ENCODE measurements at places on chromosomes 11 and 22. TPM values are rescaled to one million over a fixed set of nuclear protein-coding genes. Genes with fewer than 3 reads are reported as not detected.

- no peaks in the 10 kb centered on the region for H3K4me1 ChIP-seq
- no peak overlapping the region for H3K27ac ChIP-seq
- H3K27me3 ChIP-seq, result peaks cover 13% of the 10 kb centered on the region
- H3K36me3 ChIP-seq, result no peaks in the 10 kb centered on the region
Observed at GRCh38 chr11:126039485-126040271, 23.0 kb downstream of the CDON start.

GRCh38 chr22:23094260-23094659 is 23.9 kb downstream of the GNAZ start:
- no peak overlapping the region for H3K4me3 ChIP-seq
- no peaks in the 10 kb centered on the region for H3K36me3 ChIP-seq
- peaks cover 3% of the 10 kb centered on the region for H3K4me1 ChIP-seq
- no peak overlapping the region for H3K27ac ChIP-seq
- no peaks in the 10 kb centered on the region for H3K27me3 ChIP-seq

DNA sequence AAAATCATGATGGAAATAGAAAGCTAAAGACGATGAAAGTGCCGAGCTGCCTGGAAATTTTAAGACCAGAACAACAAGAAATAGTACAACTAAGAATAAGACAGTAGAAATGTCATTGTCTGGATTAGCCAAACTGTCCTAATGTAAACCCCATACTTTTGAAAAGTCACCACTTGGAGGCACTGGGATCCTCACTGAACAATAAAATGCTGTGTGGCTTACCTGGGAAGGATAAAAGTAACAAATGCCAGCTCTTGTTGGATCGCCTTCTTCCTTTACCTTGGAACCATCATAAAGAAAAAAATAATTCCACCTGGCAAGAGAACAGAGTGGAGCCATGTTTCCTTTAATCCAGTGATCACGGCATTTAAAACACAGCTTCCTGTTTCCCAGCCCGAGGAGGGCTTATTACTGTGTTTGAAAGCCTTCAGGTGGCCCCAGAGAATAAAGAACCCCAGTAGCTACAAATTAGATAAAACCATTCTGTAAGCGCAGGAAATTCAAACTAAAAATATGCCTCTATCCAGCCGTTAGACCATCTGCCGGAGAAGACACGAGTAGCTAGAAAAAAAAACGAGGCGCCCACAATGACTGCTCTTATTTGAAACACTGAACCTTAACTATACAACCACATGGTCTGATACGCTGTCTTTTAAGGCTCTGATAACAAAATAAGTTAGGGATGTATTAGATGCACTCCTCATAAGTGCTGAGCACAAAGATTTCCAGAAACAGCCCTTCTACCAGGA is 4.4 kb downstream of the HPS4 start:
- DNase-seq, result no peak
- peak overlapping the region; percentile 80 for H3K4me3 ChIP-seq
- H3K27ac ChIP-seq, result peak overlapping the region; percentile 93
- H3K36me3 ChIP-seq, result peaks cover 10% of the 10 kb centered on the region
- H3K4me1 ChIP-seq, result peaks cover 51% of the 10 kb centered on the region

GRCh38 chr22:39526736-39527171 is 5.8 kb downstream of the RPS19BP1 start:
- peak overlapping the region; percentile 9 for H3K4me3 ChIP-seq
- H3K27me3 ChIP-seq, result no peaks in the 10 kb centered on the region
- no peak for DNase-seq
- H3K4me1 ChIP-seq, result peaks cover 91% of the 10 kb centered on the region
- no peak overlapping the region for H3K27ac ChIP-seq

DNA sequence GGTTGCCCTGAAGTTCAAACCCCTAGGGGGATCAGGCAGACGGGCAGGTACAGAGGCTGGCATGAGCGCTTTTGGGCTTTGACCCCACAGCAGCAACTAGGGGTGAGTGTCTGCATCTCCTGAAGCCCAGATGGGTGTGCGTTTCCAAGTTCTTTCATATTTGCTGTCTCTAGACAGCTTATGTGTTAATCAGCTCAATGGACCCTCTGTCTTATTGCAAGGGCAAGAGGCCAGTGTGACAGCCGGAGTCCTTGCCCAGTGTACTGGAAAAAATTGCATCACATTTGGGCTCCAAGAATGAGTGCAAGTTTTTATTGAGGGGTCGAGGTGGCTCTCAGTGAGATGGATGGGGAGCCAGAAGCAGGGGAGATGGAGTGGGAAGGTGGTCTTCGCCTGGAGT is 1863.7 kb upstream of the RAG2 start:
- no peak overlapping the region for H3K27ac ChIP-seq
- DNase-seq, result no peak
- H3K4me1 ChIP-seq, result no peaks in the 10 kb centered on the region

GRCh38 chr22:23820748-23821211 is 18.0 kb downstream of the DERL3 start:
- no peaks in the 10 kb centered on the region for H3K27me3 ChIP-seq
- peaks cover 18% of the 10 kb centered on the region for H3K36me3 ChIP-seq
- peak; percentile 41 for DNase-seq
- peak overlapping the region; percentile 92 for H3K27ac ChIP-seq

- peaks cover 10% of the 10 kb centered on the region for H3K4me1 ChIP-seq
- no peaks in the 10 kb centered on the region for H3K27me3 ChIP-seq
- peak; percentile 45 for DNase-seq
- no peaks in the 10 kb centered on the region for H3K36me3 ChIP-seq
Observed at GRCh38 chr11:86291466-86292262, 10.4 kb upstream of the HIKESHI start.

- H3K27ac ChIP-seq, result no peak overlapping the region
- H3K4me3 ChIP-seq, result no peak overlapping the region
- H3K27me3 ChIP-seq, result peaks cover 18% of the 10 kb centered on the region
- H3K36me3 ChIP-seq, result no peaks in the 10 kb centered on the region
- no peak for DNase-seq
- no peaks in the 10 kb centered on the region for H3K4me1 ChIP-seq
Observed at GRCh38 chr11:72160319-72160718, 24.8 kb downstream of the FOLR3 start.

GRCh38 chr22:40312050-40312449 is 34.2 kb upstream of the ADSL start:
- no peak overlapping the region for H3K4me3 ChIP-seq
- H3K4me1 ChIP-seq, result peaks cover 1% of the 10 kb centered on the region
- DNase-seq, result no peak

GRCh38 chr22:45616432-45616831 is 55.2 kb upstream of the ATXN10 start:
- H3K36me3 ChIP-seq, result no peaks in the 10 kb centered on the region
- H3K27ac ChIP-seq, result no peak overlapping the region
- no peak for DNase-seq
- peaks cover 8% of the 10 kb centered on the region for H3K27me3 ChIP-seq
- peaks cover 4% of the 10 kb centered on the region for H3K4me1 ChIP-seq
- H3K4me3 ChIP-seq, result no peak overlapping the region

DNA sequence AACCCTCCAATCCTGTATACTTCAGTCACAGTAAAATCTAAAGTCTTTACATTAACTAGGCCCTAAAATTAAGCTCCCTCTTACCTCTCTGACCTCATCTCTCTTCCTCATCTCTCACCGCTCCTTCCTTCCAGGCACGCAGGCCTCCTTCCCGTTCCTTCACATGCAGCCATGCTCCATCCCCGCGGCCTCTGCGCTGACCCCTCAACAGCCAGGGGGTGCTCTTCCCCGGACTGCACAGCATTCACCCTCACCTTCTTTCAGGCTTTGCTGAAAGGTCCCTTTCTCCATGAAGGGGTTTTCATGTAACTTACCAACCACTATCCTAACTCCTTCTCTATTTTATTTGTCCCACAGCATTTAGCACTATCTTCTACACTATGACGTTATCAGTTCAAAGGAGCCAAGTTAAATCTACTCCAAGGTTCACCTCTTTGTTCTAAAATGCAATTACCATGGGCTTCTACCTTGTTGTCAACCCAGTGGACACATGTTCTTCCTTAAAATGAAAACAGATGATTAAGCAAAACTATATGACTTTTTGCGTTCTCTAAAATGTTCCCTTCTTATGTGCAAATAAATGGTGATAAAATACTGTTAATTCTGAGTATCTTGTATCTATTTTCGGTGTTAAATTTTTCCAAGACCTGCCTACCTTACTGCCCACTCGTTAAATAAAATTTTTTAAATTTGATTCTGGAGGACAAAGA is 57.8 kb upstream of the APOA1 start:
- peaks cover 20% of the 10 kb centered on the region for H3K36me3 ChIP-seq
- no peak overlapping the region for H3K4me3 ChIP-seq
- peak; percentile 46 for DNase-seq
- no peaks in the 10 kb centered on the region for H3K27me3 ChIP-seq

DNA sequence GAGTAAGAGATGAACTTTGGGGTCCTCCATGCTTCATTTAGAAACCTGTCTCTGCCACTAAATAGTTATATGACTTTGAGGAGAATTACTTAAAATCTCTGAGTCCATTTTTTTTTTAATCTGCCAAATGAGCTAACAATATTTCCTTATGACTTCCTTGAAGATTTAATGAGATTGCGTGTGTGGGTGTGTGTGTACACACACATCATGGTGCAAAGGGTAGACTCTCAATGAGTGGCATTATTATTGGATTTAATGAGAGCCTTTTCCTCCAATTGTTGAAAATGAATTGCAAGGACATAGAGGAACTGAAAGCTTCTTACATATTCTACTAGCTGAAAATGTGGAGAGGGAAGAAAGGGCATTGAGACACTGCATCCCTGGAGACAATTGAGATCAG is 573.5 kb upstream of the LUZP2 start:
- no peak overlapping the region for H3K27ac ChIP-seq
- H3K4me1 ChIP-seq, result no peaks in the 10 kb centered on the region
- H3K4me3 ChIP-seq, result no peak overlapping the region
- H3K27me3 ChIP-seq, result no peaks in the 10 kb centered on the region
- DNase-seq, result no peak
- H3K36me3 ChIP-seq, result no peaks in the 10 kb centered on the region

- no peak overlapping the region for H3K27ac ChIP-seq
- no peaks in the 10 kb centered on the region for H3K4me1 ChIP-seq
- no peaks in the 10 kb centered on the region for H3K27me3 ChIP-seq
- DNase-seq, result no peak
- H3K36me3 ChIP-seq, result no peaks in the 10 kb centered on the region
Observed at GRCh38 chr22:28112548-28113043, 193.5 kb upstream of the PITPNB start.

GRCh38 chr11:9692691-9693090 is 28.8 kb downstream of the SWAP70 start:
- no peaks in the 10 kb centered on the region for H3K27me3 ChIP-seq
- peak overlapping the region; percentile 96 for H3K27ac ChIP-seq
- peaks cover 18% of the 10 kb centered on the region for H3K36me3 ChIP-seq
- peak; percentile 64 for DNase-seq

- H3K27me3 ChIP-seq, result no peaks in the 10 kb centered on the region
- DNase-seq, result no peak
- no peak overlapping the region for H3K27ac ChIP-seq
Observed at GRCh38 chr11:64100360-64100759, 64.6 kb downstream of the FLRT1 start.

DNA sequence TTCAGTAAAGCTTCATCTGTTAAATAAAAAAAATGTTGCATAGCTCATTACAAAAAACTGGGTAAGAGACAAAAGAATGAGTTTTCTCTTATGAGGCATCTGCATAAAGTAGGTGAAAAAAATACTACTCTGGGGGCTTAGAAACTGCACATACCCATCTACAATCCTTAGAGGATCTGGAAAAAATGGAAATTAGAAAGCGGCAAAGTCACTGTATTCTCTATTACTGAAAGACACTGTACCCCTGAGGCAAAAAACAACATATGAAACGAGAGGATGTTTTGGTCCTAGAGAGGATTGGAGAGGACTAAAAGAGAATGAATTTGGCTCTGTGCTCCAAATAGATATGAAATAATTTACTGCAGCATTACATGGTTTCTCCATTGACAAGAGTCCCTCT is 206.7 kb upstream of the PITPNB start:
- no peak overlapping the region for H3K27ac ChIP-seq
- no peak overlapping the region for H3K4me3 ChIP-seq
- H3K4me1 ChIP-seq, result no peaks in the 10 kb centered on the region
- no peak for DNase-seq
- no peaks in the 10 kb centered on the region for H3K27me3 ChIP-seq
- no peaks in the 10 kb centered on the region for H3K36me3 ChIP-seq

DNA sequence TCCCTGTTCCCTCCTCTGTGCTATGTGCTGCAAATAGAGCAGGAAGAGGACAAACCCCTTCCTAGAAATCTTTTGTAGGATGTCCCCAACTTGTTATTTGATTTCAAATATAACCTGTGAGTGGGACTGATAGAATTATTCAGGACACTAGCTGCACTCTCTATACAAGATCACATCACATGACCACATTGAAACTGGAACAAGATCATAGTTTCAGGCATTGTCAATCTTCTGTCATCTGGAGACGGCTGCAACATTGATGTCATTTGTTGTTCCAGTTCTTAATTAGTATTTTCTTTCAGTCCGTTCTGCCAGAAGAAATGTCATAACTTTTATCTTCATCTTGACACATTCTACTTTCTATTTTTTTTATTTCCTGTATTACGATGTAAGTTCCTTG is 89.3 kb downstream of the GRIA4 start:
- H3K36me3 ChIP-seq, result no peaks in the 10 kb centered on the region
- no peak overlapping the region for H3K27ac ChIP-seq
- no peak for DNase-seq
- H3K4me1 ChIP-seq, result no peaks in the 10 kb centered on the region

- no peaks in the 10 kb centered on the region for H3K27me3 ChIP-seq
- H3K36me3 ChIP-seq, result peaks cover 30% of the 10 kb centered on the region
- no peak for DNase-seq
- H3K4me3 ChIP-seq, result no peak overlapping the region
- peaks cover 22% of the 10 kb centered on the region for H3K4me1 ChIP-seq
- H3K27ac ChIP-seq, result no peak overlapping the region
Observed at GRCh38 chr11:67247946-67248550, 18.2 kb upstream of the GRK2 start.

DNA sequence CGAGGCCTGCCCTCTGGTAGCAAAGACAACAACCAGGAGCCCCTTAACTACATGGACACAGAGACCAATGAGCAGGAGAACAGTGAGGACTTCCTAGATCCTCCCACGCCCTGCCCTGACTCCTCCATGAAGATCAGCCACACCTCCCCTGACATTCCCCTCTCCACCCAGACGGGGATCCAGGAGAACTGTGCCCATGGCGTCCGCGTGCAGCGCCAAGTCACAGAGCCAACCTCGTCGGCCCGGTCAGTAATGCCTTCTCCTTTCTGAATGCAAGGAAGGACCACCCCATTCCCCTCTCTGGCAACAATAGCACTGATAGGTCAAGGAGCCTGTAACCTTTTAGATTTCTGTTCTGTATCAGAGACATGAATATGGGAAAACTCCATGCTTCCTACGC is 51.4 kb downstream of the SYT9 start:
- peak overlapping the region; percentile 55 for H3K27ac ChIP-seq
- H3K36me3 ChIP-seq, result no peaks in the 10 kb centered on the region
- no peak overlapping the region for H3K4me3 ChIP-seq
- H3K4me1 ChIP-seq, result no peaks in the 10 kb centered on the region
- H3K27me3 ChIP-seq, result peaks cover 24% of the 10 kb centered on the region

GRCh38 chr11:113351068-113351450 is 36.5 kb upstream of the ANKK1 start:
- H3K27me3 ChIP-seq, result no peaks in the 10 kb centered on the region
- H3K4me3 ChIP-seq, result no peak overlapping the region
- no peaks in the 10 kb centered on the region for H3K4me1 ChIP-seq
- no peak overlapping the region for H3K27ac ChIP-seq

- H3K36me3 ChIP-seq, result no peaks in the 10 kb centered on the region
- peak overlapping the region; percentile 99 for H3K27ac ChIP-seq
- H3K27me3 ChIP-seq, result no peaks in the 10 kb centered on the region
- H3K4me1 ChIP-seq, result peaks cover 57% of the 10 kb centered on the region
Observed at GRCh38 chr11:10623797-10624761, 55.6 kb upstream of the LYVE1 start.

NUMA1 gene
- 5.4 TPM for polyA plus RNA-seq

CRYBB3 gene
- polyA plus RNA-seq, result not detected

SMARCB1 gene
- polyA plus RNA-seq, result 90.9 TPM

APOBEC3B gene
- polyA plus RNA-seq, result 0.49 TPM

SLC22A9 gene
- polyA plus RNA-seq, result not detected

CD3E gene
- 0.84 TPM for polyA plus RNA-seq
